ENCODE measurements at places on chromosomes 12 and 14.

GRCh38 chr14:102799684-102800562 lies 22.7 kb downstream of the TRAF3 start:
- peak; percentile 95 for DNase-seq

DNA sequence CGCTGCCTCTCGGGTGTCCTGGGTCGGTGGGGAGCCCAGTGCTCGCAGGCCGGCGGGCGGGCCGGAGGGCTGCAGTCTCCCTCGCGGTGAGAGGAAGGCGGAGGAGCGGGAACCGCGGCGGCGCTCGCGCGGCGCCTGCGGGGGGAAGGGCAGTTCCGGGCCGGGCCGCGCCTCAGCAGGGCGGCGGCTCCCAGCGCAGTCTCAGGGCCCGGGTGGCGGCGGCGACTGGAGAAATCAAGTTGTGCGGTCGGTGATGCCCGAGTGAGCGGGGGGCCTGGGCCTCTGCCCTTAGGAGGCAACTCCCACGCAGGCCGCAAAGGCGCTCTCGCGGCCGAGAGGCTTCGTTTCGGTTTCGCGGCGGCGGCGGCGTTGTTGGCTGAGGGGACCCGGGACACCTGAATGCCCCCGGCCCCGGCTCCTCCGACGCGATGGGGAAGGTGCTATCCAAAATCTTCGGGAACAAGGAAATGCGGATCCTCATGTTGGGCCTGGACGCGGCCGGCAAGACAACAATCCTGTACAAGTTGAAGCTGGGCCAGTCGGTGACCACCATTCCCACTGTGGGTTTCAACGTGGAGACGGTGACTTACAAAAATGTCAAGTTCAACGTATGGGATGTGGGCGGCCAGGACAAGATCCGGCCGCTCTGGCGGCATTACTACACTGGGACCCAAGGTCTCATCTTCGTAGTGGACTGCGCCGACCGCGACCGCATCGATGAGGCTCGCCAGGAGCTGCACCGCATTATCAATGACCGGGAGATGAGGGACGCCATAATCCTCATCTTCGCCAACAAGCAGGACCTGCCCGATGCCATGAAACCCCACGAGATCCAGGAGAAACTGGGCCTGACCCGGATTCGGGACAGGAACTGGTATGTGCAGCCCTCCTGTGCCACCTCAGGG lies 679 bp downstream of the ARF6 start:
- no peak for DNase-seq

DNA sequence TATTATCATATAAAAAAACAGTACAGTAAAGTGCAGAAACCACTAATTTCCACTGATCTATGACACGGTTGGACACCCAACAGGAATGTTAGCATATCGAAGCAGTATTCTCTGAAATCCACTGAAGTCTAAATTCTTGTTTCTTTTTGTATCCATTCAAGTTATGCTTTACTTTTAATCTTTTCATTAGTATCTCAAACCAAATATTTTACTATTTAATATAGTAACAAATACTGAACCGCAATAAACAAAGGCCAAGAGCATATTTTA lies 41.1 kb downstream of the ATXN2 start:
- DNase-seq, result no peak

- DNase-seq, result no peak
Observed at GRCh38 chr12:65126482-65126881, 5.4 kb upstream of the WIF1 start.

GRCh38 chr12:5204831-5205230 lies 161.2 kb downstream of the KCNA5 start:
- DNase-seq, result no peak
